ENCODE measurements at places on chromosomes 13 and 19. TPM values are rescaled to one million over a fixed set of nuclear protein-coding genes. Genes with fewer than 3 reads are reported as not detected.
A peak's percentile ranks its signal among the peaks of the same experiment; 100 is the strongest.

DNA sequence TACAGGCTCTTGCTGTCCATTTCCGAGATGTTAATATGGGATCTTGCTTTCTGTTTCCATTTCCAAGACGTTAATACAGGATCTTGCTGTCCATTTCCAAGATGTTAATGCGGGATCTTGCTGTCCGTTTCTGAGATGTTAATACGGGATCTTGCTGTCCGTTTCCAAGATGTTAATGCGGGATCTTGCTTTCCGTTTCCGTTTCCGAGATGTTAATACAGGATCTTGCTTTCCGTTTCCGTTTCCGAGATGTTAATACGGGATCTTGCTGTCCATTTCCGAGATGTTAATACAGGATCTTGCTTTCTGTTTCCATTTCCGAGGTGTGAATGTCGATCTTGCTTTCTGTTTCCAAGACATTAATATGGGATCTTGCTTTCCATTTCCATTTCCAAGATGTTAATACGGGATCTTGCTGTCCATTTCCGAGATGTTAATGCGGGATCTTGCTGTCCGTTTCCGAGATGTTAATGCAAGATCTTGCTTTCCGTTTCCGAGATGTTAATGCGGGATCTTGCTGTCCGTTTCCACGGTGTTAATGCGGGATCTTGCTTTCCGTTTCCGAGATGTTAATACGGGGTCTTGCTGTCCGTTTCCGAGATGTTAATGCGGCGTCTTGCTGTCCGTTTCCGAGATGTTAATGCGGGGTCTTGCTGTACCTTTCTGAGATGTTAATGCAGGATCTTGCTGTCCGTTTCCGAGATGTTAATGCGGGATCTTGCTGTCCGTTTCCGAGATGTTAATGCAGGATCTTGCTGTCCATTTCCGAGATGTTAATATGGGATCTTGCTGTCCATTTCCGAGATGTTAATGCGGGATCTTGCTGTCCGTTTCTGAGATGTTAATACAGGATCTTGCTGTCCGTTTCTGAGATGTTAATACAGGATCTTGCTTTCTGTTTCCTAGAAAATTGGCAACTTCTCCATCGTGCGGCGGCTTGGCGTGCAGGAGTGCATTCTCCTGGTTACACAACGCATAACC lies 38.3 kb downstream of the PEX11G start:
- DNase-seq, result no peak

DNA sequence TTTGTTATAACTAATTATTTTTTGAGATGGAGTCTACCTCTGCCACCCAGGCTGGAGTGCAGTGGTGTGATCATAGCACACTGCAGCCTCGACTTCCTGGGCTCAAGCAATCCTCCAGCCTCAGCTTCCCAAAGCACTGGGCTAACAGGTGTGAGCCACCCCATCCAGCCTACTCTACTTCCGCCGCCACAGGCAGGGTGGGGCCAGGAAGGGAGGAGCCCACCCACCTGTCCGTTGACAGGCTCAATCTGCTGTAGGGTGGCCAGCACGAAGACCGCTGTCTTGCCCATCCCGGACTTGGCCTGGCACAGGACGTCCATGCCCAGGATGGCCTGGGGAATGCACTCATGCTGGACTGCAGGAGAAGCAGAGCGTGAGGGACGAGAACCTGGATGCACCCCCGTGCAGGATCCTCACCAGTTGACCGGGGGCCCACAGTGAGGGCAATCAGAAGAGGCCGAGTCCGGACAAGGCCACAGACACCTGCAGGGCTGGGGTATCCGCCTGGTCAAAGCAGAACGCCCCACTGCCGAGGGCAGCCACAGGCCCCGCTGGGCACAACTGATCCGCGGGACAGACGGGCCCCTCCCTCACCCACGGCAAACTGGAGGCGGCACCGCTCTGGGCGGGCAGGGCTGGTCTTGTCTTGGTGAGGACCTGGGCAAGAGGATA lies 6.7 kb downstream of the DDX39A start:
- no peak for DNase-seq

- DNase-seq, result no peak
Measured at GRCh38 chr13:100725472-100725871, 50.9 kb upstream of the TMTC4 start.

- no peak for DNase-seq
Measured at GRCh38 chr19:30333291-30334065, 38.7 kb upstream of the ZNF536 start.

GRCh38 chr19:33191501-33191900 lies 2.6 kb upstream of the LRP3 start:
- DNase-seq, result no peak

DNA sequence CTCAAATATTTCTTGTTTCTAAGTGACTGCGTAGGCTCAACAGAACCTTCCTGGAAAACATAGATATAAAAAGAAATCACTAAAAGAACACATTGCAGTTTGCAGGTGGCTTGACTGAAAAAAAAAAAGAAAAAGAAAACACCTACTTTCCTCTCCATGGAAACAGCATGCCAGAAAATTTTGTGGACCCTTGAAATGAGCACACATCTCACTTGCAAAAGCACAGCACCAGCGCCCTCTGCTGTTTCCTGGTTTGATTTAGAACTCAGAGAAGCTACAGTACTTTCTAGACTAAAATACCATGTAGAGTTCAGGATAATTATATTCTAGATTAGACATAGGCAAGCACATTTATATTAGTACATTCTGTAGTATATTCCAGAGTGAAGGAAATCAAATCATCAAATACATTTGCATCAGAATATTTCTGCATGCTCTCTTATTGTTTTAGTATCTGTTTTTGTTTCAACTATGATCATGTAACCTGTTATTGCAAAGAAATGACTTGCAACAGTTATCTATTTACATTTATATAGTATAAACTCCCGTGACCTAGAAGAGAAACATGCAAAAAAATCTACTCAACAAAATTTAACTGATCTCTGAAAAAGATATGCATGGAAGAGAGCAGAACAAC lies 22.3 kb upstream of the XPO4 start:
- DNase-seq, result no peak

- DNase-seq, result no peak
Measured at GRCh38 chr13:48158290-48158689, 63.4 kb upstream of the MED4 start.

GRCh38 chr13:46051968-46052318 lies 603 bp downstream of the ZC3H13 start:
- no peak for DNase-seq

GRCh38 chr19:44747739-44748425 lies 626 bp upstream of the BCL3 start:
- DNase-seq, result no peak

- no peak for DNase-seq
Measured at GRCh38 chr13:40060296-40061007, 405.0 kb downstream of the COG6 start.

DNA sequence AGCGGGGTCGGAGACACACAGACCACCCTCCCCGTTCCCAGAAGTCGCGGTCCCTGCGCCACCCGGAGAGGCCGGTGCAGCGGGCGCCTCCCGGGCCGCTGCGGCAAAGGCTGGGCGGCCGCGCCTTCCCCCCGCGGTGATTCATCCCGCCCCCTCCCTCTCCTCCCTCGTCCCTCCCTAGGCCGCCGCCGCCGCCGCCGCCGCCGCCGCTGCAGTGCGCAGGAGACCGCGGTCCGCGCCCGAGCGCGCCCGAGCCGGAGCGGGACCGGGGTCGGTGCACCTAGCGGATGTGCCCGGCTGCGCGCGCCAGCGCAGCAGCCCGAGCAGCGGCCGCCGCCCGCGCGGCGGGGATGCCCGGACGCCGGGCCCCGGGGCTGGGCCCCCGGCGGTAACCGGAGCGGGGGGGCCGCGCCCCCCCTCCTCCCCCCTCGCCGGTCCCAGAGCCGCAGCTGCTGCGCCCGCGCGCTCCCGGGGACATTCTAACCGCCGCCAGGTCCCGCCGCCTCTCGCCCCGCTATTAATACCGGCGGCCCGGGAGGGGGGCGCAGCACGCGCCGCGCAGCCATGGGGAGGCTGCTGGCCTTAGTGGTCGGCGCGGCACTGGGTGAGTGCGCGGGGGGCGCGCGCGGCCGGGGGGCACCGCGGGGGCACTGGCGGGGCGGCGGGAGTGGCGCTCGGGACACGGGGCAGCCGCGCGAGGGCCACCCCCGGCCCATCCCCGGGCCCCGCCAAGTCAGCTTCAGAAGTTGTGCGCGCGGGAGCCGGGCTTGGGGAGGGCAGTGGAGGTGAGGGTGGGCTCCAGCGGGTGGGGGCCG lies at the start of gene SCN1B:
Gene SCN1B, plus strand, starts transcription at position 214 of the 815 bp plus-strand sequence. Its CDS starts 351 bp downstream, at position 565.
- DNase-seq, result peak; percentile 83

GRCh38 chr19:41276231-41276630 lies 12.1 kb downstream of the HNRNPUL1 start:
- DNase-seq, result no peak

GRCh38 chr19:7355151-7355820 lies 6.5 kb downstream of the ARHGEF18 start:
- no peak for DNase-seq

DNA sequence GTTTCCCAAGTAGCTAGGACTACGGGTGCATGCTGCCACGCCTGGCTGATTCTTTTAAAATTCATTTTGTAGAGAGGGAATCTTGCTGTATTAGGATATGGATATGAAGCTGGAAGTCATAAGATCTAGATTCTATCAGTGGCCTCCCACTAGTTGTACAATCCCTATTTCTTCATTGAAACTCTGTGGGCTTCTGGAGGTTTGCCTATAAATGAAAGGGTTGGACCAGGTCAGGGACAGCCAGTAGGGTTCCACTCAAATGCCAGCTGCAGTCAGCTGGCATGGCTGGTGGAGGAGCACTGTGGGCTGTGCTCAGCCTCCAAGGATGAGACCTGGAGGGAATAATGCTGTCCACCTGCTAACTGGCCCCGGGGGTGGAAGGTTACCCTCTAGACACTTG lies 110.2 kb upstream of the GJB6 start:
- no peak for DNase-seq

- no peak for DNase-seq
Measured at GRCh38 chr13:72199640-72200039, 332.6 kb upstream of the DACH1 start.

GRCh38 chr13:46122304-46122703 lies 17.5 kb upstream of the CPB2 start:
- no peak for DNase-seq

DNA sequence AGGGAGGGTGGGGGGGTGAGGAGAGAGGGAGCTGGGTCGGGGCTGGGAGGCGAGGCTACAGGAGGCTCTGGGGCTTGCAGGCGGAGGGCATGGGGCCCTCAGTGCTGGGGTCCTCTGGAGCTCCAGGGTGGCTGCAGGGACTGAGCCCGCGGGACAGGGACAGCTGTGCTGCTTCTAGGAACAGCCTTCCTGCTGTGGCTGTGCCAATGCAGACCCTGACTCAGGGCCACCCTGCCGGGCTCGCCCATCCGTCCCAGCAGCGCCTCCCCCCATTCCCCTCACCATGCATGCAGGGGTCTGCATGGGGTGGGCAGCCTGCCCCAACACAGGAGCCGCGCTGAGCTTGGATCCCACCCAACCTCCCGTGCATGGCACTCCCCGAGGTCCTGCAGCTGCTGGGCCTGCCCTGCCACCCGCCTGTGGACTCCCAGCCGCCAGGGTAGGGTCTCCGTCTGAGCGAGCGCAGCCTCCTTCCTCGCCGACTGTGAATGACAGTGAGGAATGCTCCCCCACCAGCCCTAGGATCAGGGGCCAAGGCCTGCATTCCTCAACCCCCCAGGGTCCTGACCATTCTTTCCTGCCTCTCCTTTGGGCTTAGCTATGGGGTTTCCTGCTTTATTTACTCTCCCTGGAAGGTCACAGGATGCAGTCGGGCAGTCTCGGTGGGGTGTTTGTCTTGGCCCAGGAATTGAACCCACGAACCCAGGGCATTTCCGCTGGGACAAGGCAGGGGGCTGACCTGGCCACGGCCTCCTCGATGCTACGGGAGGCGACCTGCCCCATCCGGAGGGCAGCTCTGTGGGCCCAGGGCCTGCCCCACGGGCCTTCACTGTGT lies 23.4 kb downstream of the CEBPG start:
- no peak for DNase-seq

DNA sequence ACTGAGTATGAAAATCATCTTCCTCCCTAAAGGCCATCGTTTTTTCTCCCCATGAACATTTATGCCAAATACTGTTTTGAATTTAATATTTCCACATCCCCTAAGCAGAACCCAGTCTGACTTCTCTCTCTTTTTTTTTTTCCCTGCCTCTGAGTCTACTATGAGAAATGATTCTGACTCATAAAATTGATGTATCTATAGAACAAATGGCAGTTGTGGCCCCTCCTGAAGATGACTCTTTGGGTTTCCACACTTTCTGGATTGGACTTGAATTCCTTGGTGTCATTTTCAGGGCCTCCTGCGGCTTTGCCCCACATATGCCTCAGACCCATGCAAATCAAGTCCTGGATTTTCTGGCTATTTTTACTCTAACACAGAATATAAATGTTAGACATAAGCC lies 22.7 kb upstream of the NAXD start:
- no peak for DNase-seq

DNA sequence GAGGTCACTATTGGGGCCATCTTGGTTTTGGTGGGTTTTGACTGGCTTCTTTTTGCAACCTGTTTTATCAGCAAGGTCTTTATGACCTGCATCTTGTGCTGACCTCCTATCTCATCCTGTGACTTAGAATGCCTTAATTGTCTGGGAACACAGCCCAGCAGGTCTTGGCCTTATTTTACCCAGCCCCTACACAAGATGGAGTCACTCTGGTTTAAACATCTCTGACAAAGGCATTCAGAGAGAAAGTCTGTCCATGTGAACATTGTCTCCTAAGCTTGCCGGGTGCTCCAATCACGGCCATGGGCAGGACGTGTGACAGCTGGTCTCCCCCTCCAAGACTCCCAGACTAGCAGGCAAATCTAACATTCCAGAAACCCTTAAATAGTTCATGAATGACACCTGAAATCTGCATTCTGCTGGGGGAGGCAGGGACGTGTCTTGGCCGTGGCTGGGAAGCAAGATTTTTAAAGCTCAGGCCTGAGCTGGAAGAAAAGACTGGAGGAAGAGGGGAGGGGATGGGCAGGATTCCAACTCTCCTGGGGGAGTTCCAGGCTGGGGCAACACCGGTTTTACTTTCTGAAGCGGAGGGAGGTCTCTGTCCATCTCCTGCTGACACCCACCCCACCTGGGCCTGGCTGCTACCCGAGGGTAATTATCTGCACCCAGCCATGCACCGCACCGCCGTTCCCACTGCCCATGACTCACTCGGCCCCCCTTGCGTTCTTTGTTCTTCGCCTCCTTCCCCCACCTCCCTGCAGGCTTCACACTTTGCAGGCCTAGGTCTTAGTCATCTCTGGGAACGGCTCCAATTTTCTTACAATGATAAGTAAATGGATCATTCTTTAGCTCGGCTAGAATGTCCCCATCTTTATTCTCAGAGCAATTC lies 11.6 kb upstream of the OR1M1 start:
- DNase-seq, result peak; percentile 22

C1QTNF9B gene
- total RNA-seq, result 0.41 TPM

CGB8 gene
- total RNA-seq, result not detected

SELENOV gene
- total RNA-seq, result 0.41 TPM

FFAR1 gene
- not detected for total RNA-seq

ZNF568 gene
- total RNA-seq, result 49.7 TPM

ICAM1 gene
- 0.41 TPM for total RNA-seq

KLK4 gene
- total RNA-seq, result not detected

Measured in frontal cortex (tissue), 4 donors.